ENCODE measurements at places on chromosomes 7 and 10.

DNA sequence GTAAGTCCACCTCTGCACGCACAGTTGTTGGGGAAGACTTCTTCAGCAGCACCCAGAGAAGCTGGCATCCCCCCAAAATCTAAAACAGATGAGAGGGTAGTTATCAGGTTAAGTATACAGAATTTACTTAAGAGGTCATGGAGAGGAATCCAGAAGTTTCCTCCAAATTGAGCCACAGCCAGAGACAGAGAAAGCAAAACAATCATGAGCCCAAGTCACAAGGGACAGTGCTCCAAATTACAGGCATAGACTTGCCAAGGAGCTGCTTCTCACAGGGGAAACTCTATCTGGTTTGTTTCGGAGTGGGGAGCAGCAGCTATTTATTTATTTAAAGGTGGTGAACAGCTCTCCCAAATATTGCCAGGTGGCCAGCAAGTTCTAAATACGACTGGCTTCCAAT, 308.4 kb downstream of the SKIDA1 start:
- DNase-seq: no peak

- DNase-seq: no peak
Measured at GRCh38 chr10:6120691-6121090, 31.9 kb downstream of the RBM17 start.

DNA sequence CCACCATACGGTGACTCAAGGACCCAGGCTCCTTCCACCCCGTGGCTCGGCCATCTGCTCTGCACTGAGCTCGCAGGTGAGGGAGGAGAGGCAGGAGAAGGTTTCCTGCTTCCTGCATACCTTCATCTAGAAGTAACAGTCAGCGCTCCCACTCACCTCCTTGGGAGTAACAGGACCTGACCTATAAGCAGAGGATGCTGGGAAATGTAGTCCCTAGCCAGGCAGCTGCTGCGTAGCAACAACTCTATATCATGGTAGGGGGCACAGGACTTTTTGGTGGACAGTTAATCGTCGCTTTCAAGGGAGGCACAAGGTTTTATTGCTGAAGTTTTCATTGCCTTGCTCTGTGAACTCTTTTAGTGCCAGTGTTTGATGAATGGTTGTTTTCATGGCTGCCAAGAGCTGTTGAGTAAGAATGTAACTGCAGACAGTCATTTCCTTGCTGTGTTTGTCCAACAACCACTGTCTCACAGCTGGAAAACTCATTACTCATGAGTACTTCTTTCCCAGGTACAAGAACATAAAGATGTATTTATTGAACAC, 10.2 kb upstream of the ZFYVE27 start:
- DNase-seq: peak; percentile 85

GRCh38 chr7:24725554-24726241, 31.6 kb downstream of the GSDME start:
- DNase-seq: peak; percentile 23

DNA sequence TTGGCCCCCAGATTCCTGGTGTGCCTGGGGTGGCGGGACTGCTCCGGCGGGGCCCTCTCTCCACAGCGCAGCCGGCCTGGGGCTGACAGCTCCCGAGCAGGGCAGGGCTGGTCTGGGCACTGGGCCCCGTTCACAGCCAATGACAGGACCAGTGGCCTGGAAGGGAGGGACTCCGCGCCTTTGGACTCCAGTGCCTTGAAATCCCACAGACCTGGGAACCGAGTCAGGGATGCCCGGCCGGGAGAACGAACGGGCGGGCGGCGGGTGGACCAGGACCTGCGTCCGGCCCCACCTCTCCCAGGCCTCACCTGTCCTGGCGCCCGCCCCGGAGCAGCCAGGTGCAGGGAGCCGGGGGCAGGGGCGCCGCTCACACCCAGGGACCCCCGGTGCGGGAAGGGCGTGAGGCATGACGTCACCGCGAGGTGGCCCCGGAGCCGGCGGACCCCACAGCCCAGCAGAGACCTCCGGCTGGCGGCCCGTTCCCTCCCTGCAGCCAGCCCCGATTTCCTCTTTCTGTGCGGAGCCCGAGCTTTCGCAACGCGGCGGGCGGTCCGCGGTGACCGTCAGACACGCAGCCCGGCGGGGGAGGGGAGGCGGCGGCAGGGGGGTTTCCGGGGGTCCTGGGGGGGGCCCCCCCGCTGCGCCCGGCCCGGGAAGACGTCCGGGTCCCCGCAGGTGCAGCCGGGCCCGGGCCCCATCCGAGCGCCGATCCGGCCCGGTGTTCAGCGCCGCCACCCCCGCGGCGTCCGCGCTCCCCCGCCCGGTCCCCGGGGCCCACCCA, 743 bp downstream of the ADAP1 start:
- no peak for DNase-seq

GRCh38 chr10:10797513-10797912, 220.2 kb upstream of the CELF2 start:
- no peak for DNase-seq

- no peak for DNase-seq
Measured at GRCh38 chr7:7848246-7848645, 120.3 kb upstream of the GLCCI1 start.

DNA sequence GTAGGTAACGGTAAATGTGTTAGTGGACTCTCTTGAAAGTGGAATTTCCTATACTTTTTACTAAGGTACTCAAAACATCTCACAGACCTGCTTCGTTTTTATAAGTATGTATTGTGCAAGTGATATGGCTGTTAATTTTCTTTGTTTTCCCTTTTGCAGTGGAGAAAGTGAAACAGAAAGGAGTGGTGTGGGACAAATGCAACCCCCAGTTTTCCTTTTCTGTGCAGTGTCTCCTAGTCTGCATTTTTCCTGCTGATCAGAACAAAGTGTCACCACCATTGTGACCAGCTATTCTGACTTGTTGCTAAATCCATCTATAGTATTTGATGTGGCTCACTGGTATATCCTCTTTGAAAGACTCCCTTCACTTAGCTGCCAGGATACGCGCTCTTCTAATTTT, 410.0 kb downstream of the EXOC4 start:
- no peak for DNase-seq

DNA sequence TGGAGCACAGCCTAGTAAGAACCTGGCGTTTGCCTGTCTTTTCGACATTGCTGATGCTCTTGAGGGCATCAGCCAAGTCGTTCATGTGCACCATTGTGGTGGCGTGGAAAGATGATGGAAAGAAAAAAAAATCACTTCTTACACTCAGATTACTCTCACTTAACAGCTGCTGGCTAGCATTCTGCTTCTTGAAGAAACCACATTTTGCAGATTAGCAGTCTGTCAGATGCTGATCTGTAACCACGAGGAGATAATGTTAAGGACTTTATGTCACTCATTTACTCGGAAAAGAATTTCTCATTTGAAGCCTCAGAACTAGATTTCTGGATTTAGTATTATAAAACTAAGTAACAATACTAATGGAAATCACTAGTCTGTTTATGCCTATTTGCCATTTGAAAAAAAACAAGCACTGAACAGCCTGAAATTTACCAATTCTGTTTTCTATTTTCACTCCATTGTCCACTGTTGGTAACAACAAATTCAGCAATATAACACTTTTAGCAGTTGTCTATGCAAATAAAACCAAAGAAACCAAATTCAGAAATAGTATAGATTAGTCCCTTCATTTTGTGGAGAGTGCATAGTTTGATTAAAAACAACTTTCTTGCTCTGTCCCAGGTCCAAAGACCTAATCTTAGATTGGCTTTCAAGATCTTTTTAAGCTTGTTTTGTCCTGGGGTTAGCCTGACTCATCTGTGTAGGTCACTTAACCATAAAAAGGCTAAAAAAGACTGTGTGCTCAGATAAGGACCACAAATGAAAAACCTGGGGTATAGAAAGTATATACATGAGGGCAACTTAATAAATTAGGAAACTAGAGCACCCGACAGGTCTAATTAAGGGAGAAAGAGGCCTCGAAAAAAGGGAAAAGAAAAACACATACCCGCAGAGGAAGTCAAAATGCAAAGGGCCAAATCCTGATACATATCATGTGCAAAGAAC, 67.5 kb downstream of the NT5C2 start:
- DNase-seq: no peak

- DNase-seq: no peak
Measured at GRCh38 chr10:64113792-64114191, 592.6 kb downstream of the REEP3 start.
